Activated T-helper 1 cell treated with anti-CD3 and anti-CD28 coated beads, Interleukin-2, amount 50 U/mL, for 16 hours (primary cell): ENCODE measurements at places on chromosomes 16 and 17.

DNA sequence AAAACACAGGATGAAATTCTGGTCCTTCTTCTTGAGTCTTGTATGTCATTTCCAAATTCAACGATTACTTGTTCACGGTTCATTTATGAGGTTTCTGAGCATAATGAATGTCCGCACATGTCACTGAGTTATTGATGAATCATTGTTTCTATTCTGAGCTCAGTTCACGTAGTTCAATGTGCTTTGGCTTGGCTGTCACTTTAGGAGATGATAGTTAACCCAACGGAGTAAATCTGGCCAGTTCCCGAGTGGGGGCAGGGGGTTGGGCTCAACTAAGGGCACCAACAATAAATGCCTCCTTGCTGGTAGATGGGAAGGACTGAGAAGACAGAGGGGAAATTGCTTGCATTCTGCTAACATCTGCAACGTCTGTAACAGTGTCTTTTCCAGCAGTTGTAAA is 239.4 kb upstream of the HSBP1 start:
- no peak for DNase-seq

DNA sequence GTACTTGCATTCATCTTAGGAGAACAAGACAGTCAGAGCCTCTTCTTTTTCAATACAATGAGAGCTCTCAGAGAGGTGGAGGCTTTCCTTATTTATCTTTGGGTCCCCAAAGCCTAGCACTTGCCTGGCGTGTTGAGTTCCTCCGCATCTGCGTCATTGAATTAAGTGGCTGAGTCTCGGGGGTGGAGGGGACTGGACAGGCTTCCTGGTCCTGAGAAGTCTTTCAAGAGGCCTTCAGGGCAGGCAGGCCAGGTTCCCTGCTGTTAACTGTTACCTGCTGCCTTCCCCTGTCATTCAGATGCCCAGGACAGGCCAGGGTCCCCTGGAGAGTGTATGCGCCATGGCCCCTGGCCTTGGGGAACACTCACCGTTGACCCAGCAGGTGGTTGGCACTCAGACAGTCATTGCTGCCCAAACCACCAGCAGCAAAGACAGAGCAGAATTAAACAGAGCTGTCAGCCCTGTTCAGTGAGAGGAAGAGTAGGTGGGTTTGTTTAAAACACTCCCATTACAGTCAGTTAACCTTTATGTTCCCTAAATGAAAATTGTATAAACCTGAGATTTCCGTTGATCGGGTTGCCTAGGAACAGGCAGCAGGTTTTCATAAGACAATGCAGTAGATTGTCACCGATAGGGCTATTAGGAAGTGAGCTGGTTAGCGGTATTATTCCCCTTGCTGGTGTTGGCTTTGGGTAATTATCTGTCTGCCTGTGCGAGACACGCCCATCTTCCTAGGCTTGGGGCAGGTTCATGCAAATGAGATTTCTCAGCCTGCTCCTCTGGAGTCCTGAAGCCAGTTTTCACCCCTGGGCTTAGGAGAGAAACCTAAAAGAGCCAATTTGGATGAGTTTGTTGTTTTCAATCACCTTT is 132.7 kb downstream of the CCDC182 start:
- DNase-seq, result no peak

DNA sequence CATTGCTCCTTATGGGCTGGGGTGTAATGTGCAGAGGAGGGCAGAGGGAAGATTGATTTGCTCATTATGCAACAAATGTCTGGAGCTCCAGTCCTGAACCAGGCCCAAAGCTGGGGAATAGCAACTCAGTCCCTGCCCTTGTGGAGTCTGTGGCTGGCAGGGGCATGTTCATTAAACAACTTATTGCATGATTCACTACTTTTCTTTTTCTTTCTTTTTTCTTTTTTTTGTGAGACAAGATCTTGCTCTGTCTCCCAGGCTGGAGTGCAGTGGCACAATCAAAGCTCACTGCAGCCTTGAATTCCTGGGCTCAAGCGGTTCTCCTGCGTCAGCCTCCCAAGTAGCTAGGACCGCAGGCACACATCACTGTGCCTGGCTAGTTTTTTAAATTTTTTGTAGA is 23.1 kb downstream of the MSI2 start:
- DNase-seq, result no peak

- no peak for DNase-seq
Observed at GRCh38 chr16:83969771-83970429, 1.9 kb downstream of the NECAB2 start.

DNA sequence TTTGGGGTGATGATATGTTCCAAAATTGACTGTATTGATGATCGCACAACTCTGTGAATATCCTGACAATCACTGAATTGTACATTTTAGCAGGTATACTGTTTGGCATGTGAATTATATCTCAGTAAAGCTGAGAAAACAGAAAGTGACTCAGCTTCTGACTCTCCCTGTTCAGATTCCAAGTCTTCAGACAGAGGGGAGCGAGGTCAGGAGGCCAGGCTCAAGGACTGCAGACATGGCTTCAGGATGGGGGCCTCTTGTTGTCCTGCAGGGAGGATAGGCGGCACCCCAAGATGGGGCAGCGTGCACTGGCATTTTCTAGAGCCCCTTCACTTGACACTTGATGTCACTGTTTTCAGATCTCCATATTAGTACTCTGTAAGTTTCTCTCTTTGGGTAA is 45.6 kb downstream of the KNOP1 start:
- DNase-seq, result no peak

DNA sequence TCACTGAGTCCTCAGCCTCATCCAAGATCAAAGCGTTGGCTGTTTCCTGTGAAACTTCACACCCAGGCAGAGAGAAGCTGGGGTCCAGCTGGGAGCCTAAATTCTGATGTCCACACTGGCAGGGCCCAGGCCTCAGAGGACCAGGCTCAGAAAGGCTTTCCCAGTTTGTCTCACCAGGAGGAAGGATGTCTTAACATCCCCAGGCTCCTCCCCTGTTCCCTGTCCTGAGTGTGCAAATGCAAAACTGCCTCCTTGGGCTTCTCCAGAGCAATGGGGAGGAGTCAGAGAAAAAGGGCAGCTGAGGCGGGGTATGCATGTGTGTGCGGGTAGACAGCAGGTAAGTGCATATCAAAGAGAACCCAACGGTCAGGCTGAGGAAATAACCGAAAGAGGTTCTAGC is 45.7 kb downstream of the CUEDC1 start:
- no peak for DNase-seq

DNA sequence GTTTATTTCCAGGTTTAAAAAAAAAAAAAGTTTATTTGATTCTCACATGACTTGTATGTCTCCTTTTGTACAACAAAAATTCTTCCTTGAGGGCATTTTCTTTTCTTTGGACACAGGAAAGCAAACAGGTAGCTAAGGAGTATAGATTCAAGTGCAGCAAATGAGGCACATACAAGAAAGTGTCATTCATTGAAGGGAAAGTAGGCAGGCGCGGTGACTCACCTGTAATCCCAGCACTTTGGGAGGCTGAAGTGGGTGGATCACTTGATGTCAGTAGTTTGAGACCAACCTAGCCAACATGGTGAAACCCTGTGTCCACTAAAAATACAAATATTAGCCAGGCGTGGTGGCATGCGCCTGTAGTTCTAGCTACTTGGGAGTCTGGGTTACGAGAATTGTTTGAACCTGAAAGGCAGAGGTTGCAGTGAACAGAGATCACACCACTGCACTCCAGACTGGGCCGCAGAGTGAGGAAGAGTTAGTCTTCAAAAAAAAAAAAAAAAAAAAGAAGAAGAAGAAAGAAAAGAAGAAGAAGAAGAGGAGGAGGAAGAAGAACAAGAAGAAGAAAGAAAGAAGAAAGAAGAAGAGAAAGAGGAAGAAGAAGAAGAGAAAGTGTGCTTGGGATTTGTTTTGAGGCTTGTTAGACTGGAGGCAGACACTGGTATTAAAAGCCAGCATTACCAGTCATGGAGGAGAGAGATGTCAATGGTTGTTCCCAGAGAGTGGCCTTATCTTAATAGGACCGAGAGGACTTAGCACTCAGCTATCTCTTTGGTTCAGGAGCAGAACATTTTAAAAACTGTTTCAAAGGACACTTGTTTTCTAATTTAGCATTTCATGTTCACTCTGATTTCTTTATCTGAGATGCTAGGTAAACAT is 19.7 kb downstream of the GINS3 start:
- no peak for DNase-seq

GRCh38 chr17:78684026-78684425 is 98.0 kb downstream of the CYTH1 start:
- DNase-seq, result no peak

- DNase-seq, result no peak
Observed at GRCh38 chr17:1776328-1776727, 14.5 kb downstream of the SERPINF1 start.

- DNase-seq, result no peak
Observed at GRCh38 chr16:69031877-69032301, 73.6 kb upstream of the HAS3 start.

GRCh38 chr17:49435671-49436029 is 21.0 kb upstream of the PHB1 start:
- DNase-seq, result no peak

DNA sequence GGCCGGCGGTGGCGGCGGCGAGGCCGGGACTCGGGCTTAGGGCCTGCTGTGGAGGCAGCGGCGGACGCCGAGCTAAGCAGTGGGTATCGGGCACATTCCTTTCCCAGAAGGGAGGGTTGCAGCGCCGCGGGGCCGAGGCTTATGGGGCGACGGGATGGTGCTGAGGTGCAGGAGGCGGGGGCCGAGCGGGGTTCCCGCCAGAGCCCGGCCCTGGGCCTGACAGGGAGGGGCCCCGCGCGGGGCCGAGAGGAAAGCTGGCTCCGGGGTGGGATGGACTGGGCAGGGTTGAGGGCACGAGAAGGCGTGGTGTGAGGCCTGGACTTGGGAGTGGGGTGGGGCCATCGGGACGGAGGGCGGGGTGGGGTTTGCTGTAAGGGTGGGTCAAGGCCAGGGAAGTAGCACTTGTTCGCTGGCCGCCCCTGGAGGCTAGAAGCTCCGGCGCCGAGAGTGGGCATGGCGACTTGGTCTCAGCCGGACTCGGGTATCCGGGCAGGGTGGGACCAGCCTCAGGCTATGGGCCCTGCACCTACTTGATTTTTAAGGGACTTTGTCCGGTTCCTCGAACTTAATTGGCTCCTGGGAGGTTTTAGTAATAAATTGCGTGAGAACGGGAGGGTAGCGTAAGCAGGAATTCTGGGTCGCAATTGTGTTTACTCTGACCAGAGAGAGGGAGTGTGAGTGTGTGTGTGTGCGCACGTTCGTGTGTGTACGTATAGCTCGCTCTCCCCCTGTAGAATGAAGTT is 396 bp downstream of the NFE2L1 start:
- DNase-seq, result peak; percentile 8

DNA sequence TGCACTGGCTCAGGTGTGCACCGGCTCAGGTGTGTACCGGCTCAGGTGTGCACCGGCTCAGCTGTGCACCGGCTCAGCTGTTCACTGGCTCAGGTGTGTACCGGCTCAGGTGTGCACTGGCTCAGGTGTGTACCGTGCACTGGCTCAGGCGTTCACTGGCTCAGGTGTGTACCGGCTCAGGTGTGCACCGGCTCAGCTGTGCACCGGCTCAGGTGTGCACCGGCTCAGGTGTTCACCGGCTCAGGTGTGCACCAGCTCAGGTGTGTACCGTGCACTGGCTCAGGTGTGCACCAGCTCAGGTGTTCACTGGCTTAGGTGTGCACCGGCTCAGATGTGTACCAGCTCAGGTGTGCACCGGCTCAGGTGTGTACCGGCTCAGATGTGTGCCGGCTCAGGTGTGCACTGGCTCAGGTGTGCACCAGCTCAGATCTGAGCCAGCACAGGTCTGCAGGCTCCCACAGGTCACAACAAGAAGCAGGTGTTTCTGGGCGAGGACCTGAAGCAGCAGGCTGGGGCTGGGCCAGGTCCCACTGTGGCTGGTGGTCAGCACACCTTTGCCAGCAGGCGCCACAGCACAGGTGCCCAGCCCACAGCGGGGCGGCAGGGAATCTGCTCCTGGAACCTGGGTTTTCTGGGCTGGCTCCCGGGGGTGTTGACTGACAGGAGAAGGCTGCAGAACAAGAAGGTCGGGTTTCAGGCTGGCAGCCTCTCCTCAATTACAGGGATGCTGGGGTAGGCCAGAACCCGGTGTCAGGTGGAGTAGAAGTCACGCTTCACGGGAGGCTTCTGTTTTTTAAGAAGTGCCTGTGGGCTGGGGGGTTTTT is 17.2 kb downstream of the METRNL start:
- no peak for DNase-seq

DNA sequence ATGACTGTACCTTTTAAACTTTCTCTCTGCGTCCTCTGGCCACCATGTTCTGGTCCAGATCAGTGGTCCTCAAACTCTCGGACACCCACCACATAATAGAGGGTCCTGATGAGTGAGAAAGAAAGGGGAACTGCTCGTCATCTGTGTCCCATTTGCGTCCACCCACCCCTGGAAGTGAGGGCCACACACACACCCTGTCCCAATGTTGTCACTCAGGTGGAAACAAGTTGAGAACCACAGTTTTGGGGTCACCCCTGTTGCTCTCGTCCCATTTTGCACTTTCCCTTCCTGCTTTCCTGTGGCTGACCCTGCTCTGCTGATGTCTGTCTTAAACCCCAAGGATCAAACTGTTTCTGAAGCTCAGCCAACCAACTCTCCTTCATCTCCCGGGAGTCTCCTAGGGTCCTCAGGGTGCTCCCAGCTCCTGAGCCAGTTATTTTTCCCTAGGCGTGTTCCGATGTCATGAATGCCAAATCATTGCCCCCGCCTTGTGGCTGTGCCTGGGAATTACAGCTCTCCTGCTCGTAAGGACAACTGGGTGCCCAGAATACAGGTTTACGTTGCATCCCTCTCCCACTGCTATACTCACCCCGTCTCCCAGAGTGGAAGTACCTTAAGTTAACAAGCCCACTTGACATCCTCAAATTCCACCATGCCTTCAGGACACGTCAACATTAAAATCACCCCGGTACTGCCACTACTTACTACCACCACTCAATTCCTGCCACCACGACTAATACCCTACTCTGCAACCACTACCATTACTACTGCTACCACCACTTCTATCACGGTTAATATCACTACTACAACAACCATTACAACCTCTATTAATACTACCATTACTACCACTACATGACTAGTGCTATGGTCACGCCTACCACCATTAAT is 26.0 kb upstream of the HNF1B start:
- no peak for DNase-seq

DNA sequence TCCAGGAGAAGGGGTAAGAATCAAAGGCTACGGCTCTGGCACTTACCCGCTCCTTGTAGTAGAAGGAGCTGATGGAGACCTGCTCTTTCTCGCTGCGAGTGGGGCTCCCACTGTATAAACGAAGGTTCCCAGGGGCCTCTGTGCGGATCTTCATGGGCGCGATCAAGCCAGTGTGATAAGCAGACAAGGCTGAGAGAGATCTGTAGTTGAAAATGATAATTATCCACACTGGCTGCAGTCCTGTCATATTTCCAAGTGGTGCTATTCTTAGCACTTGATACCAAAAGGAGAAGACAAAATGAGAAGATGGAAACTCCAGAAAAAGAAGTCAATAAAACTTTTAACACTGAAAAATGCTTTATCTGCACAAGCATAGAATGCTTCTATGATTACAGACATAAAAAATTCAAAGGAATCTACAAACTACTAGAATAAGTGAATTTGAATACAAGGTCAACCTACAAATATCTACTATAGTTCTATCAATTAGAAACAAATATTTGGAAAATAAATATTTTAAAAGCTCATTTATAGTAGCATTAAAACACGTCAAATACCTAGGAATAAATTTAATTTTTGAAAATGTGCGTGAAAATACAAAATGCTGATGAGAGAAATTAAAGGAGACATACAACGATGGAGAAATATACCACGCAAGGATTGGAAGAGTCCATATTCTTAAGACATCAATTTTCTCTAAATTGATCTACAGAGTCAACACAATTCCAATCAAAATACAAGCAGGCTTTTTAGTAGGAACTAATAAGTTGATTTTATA is 80.8 kb downstream of the WDR59 start:
- DNase-seq, result no peak
